Dorsolateral prefrontal cortex (tissue), 122 donors: ENCODE measurements at places on chromosomes 5 and 9. TPM values are rescaled to one million over a fixed set of nuclear protein-coding genes. Genes with fewer than 3 reads are reported as not detected.

- no peak for DNase-seq
Observed at GRCh38 chr5:177103523-177104253, 17.0 kb downstream of the FGFR4 start.

- no peak for DNase-seq
Observed at GRCh38 chr5:141734501-141735229, 52.6 kb upstream of the ARAP3 start.

DNA sequence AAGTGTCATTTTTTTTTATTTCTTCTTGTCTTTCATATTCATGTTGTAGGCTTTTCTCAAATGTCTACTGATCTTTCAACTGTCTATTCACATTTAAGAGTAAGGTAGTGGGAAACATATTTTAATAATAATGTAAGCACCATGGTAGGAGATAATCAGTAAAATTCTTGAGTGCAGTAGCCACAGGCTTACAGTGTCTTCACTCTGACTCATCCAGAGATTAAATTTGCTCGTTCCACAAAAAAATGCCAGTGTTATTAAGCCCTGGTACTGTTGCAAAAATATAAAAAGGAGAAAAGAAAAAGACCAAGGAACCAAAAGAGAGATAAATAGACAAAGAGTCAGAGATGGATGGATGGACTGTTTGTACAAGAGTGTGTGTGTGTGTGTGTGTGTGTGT lies 43.0 kb downstream of the PARP8 start:
- no peak for DNase-seq

- no peak for DNase-seq
Observed at GRCh38 chr5:175551266-175551665, 72.9 kb downstream of the SFXN1 start.

SLC4A9 gene
- 2.5 TPM for total RNA-seq

DNA sequence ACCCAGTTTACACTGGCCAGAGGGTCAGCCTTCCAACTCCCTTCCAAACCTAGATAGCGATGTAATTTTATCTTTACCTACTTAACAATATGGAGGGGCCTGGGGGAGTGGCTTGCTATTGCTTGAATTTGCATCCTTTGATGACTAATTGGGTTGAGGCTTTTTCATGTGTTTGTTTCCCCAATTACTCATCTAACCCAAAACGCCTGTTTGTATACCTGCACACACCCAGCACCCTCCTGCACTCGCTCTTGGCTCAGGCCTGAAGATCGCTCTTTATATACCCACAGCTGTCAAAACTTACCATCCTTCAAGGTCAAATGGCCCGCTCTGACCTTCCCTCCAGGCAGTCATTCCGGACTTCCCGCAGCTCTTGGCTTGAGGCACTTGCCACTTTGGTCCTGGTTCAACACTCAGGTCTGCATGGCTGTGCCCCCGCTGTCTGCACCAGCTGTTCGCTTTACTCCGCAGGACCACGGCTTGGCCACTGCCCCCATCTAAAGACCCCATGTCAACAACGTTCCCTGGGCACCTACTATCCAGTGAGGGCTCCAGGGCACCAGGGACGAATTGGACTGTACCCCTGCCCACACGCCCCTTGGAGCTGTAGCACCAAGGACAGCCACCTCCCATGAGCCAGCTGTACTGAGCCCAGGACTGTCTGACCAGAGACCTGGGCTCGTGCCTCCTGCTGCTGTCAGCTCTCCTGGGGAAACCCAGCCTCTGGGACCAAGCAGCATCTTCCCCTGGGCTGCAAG lies 76.1 kb upstream of the ADAMTS2 start:
- DNase-seq: no peak

MXD3 gene
- total RNA-seq: 8.1 TPM

DNA sequence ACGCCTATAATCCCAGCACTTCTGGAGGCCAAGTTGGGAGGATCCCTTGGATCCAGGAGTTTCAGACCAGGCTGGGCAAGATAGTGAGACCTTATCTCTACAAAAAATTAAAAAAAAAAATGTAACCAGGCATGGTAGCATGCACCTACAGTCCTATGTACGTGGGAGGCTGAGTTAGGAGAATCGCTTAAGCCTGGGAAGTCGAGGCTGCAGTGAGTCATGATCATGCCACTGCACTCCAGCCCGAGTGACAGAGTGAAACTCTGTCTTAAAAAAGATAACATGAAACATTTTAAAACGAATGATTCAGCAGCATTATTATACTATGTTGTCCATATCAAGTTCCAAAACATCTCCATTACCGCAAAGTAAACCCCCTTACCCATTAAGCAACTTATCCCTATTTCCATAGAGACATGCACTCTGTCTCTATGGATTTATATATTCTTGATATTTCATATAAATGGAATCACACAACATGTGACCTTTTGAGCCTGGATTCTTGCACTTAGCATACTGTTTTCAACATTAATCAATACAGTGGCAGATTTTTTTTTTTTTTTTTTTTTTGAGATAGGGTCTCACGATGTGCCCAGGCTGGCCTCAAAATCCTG lies 56.9 kb upstream of the MTMR12 start:
- DNase-seq: no peak

SPATA31C1 gene
- total RNA-seq: 0.27 TPM

GRCh38 chr9:72013292-72013760 lies 47.1 kb downstream of the C9orf57 start:
- no peak for DNase-seq

- DNase-seq: no peak
Observed at GRCh38 chr5:73446631-73447529, 1.7 kb downstream of the FOXD1 start.

DNA sequence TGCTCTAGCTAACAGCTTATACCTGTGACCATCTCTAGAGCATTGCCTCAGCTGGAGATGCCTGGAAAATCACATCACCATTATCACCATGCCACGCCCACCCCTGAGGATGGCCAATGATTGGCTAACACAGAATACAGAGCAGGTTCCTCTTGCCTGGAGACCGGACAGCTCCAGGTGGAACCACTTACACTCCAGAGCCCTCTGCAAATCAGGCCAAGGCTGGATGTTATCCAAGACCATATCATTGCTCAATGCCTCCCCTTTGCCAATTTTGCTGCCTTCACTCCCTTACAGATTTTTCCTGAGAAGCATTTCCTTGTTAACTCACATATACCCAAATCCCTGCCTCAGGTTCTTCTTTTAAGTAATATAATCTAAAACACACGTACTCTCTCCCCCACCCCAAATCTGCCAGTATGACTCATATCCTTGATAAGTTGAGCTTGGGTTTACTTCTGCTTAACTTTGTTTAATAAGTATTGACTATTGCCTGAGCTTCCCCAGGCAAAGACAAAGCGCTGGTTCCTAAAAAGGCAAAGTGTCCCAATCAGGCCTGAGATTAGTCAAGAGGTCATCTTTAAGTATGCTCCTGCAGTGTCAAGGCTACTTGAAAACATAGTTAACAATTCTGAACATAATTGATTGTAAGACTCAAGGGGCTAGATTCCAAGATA lies 309.6 kb downstream of the EPB41L4A start:
- no peak for DNase-seq

ANKRD31 gene
- 1.6 TPM for total RNA-seq

- DNase-seq: no peak
Observed at GRCh38 chr9:70080481-70081119, 37.0 kb downstream of the MAMDC2 start.

SLC25A2 gene
- total RNA-seq: not detected

DMRT3 gene
- 0.28 TPM for total RNA-seq

DNA sequence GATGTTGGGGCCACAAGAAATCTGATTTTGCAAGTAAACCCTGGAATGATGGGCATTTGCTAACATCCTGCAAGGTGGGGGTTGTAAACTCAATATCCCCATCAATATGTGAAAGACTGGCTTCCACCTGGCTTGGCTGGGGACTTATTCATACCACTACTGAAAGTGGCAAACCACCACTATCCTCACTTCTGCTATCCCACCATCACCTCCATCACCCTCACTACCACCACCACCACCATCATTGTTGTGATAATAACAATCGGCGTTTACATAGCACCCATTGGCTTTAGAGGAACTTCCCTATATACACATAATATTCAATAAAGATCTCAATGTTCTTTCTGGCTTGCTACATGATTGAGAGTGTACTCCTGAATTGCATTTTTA lies 224.7 kb upstream of the DAP start:
- DNase-seq: no peak

GRCh38 chr5:54607006-54607405 lies 89.4 kb downstream of the SNX18 start:
- DNase-seq: no peak

RELL2 gene
- total RNA-seq: 41.4 TPM

GRCh38 chr5:95836544-95836943 lies 14.0 kb upstream of the GLRX start:
- DNase-seq: no peak

MEF2C gene
- 410 TPM for total RNA-seq

DNA sequence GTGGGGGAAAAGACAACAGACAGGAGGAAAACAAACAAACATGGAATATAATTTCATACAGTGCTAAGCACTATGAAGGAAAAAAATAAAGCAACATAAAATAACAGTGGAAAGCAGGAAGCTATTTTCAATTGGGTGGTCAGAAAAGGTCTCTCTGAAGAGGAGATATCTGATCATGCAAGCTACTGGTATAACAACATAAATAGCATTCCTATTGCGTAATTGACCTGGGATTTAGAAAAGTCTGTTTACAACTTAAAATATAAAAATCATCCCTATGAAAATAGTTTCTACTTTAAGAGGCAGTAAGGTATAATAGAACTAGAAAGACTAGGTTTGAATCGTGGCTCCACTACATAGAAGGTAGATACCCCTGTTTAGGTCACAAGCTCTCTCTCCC lies 61.4 kb downstream of the FBXW11 start:
- no peak for DNase-seq
